IPS DF 6.9 (cell line): ENCODE measurements at places on chromosomes 5 and 9.

GRCh38 chr9:126809068-126809467, 4.2 kb downstream of the ZBTB43 start:
- H3K27ac ChIP-seq: no peak overlapping the region
- H3K27me3 ChIP-seq: no peaks in the 10 kb centered on the region
- H3K4me3 ChIP-seq: no peak overlapping the region
- H3K36me3 ChIP-seq: peaks cover 2% of the 10 kb centered on the region; the same call in 1 of the 2 replicates
- H3K4me1 ChIP-seq: peaks cover 2% of the 10 kb centered on the region; the same call in 1 of the 2 replicates

GRCh38 chr5:2674456-2674855, 77.0 kb downstream of the IRX2 start:
- no peaks in the 10 kb centered on the region for H3K27me3 ChIP-seq
- H3K36me3 ChIP-seq: no peaks in the 10 kb centered on the region
- H3K4me1 ChIP-seq: no peaks in the 10 kb centered on the region
- no peak for DNase-seq
- no peak overlapping the region for H3K27ac ChIP-seq

DNA sequence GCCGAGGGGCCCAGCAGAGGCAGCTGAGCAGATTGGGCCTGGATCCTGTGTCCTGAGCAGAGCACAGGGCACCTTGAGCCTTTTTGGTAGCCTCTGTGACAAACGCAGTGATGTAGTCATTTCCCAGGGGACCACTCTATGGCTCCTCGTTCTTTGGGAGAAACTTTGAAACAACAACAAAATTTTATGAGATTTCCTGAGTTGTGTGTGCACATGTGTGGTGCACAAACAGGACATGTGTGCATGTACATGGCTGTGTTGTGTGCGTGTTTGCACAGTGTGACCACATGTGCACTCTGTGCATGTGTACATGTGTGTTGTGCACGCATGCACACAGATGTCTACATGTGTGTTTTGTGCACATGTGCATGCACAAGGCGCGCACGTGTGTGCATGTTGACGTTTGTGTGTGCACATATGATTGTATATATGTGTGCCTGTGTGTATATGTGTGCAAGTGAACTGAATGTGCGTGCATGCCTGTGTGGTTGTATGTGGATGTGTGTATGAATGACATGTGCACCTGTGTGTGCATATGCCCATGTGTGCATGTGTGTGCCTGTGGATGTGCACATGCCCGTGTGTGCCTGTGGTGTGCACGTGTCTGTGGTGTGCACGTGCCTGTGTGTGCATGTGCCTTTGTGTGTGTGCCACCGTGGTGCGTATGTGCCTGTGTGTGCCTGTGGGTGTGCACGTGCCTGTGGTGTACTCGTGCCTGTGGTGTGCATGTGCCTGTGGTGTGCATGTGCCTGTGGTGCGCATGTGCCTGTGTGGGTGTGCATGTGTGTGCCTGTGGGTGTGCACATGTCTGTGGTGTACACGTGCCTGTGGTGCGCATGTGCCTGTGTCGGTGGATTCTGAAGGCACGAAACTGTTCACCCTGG, 221.6 kb downstream of the CACNA1B start:
- DNase-seq: no peak
- no peaks in the 10 kb centered on the region for H3K27me3 ChIP-seq
- no peaks in the 10 kb centered on the region; the same call in 1 of the 2 replicates for H3K36me3 ChIP-seq
- no peaks in the 10 kb centered on the region for H3K4me1 ChIP-seq
- H3K27ac ChIP-seq: no peak overlapping the region

GRCh38 chr9:117375956-117376355, 38.9 kb downstream of the ASTN2 start:
- no peak overlapping the region for H3K27ac ChIP-seq
- H3K4me3 ChIP-seq: no peak overlapping the region
- peaks cover 3% of the 10 kb centered on the region; the same call in 1 of the 2 replicates for H3K4me1 ChIP-seq
- no peaks in the 10 kb centered on the region for H3K27me3 ChIP-seq

DNA sequence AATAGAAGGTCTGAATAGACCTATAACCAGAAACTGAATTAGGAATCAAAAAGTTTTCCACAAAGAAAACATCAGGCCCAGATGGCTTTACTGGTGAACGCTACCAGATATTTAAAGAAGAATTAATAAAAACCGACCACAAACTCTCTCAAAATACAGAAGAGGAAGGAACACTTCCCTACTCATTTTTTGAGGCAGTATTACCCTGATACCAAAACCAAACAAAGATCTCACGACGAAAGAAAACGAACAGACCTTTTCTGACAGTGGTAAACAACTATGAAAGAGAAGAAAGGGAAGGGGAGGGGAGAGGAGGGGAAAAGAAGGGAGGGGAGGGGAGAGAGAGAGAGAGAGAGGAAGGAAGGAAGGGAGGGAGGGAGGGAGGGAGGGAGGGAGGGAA, 13.5 kb downstream of the B4GALT1 start:
- peaks cover 4% of the 10 kb centered on the region; the same call in 1 of the 2 replicates for H3K4me1 ChIP-seq
- H3K36me3 ChIP-seq: no peaks in the 10 kb centered on the region
- H3K4me3 ChIP-seq: no peak overlapping the region
- DNase-seq: no peak
- no peak overlapping the region for H3K27ac ChIP-seq

GRCh38 chr9:69877852-69878514, 57.4 kb downstream of the CFAP95 start:
- H3K27me3 ChIP-seq: no peaks in the 10 kb centered on the region
- H3K36me3 ChIP-seq: no peaks in the 10 kb centered on the region
- H3K27ac ChIP-seq: no peak overlapping the region
- H3K4me3 ChIP-seq: no peak overlapping the region
- no peak for DNase-seq
- H3K4me1 ChIP-seq: no peaks in the 10 kb centered on the region

- H3K27me3 ChIP-seq: no peaks in the 10 kb centered on the region
- no peak overlapping the region for H3K4me3 ChIP-seq
- no peaks in the 10 kb centered on the region for H3K36me3 ChIP-seq
- no peaks in the 10 kb centered on the region for H3K4me1 ChIP-seq
Measured at GRCh38 chr5:82365744-82366228, 87.6 kb upstream of the RPS23 start.

GRCh38 chr5:674630-675011, 18.5 kb downstream of the TPPP start:
- H3K36me3 ChIP-seq: no peaks in the 10 kb centered on the region; the same call in 1 of the 2 replicates
- no peak for DNase-seq
- H3K4me1 ChIP-seq: peaks cover 7% of the 10 kb centered on the region; the same call in 1 of the 2 replicates
- H3K4me3 ChIP-seq: no peak overlapping the region
- no peaks in the 10 kb centered on the region for H3K27me3 ChIP-seq

GRCh38 chr9:27353474-27354229, 56.7 kb upstream of the EQTN start:
- DNase-seq: no peak
- H3K4me3 ChIP-seq: no peak overlapping the region
- no peaks in the 10 kb centered on the region for H3K27me3 ChIP-seq
- H3K36me3 ChIP-seq: no peaks in the 10 kb centered on the region; the same call in 1 of the 2 replicates

- H3K27ac ChIP-seq: no peak overlapping the region
- no peak for DNase-seq
- H3K4me3 ChIP-seq: no peak overlapping the region
- H3K27me3 ChIP-seq: no peaks in the 10 kb centered on the region
- H3K36me3 ChIP-seq: no peaks in the 10 kb centered on the region
- H3K4me1 ChIP-seq: peaks cover 3% of the 10 kb centered on the region; the same call in 1 of the 2 replicates
Measured at GRCh38 chr5:93794954-93795353, 53.6 kb upstream of the POU5F2 start.

DNA sequence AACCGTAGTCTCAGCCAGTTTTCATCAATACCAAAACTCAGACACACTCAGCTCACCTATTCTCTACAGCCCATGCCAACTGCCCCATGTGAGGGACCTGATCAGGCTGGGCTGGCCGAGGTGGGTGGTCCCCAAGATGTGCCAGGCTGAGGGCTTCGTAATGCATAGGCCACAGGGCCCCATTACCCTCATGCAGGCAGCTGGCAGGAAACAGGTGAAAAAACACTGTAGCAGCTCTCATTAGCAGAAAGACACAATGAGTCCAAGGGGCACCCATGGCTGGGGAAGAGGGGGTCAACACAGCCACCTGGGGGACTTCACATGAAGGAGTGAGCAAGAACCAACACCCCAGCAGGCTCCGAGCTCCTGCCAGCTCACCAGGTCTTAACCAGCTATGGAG, 8.2 kb downstream of the IPPK start:
- H3K4me1 ChIP-seq: 0 out of 2 replicates have a peak, but pooled peaks cover 4% of the 10 kb centered on the region
- no peak overlapping the region for H3K4me3 ChIP-seq
- H3K27ac ChIP-seq: no peak overlapping the region
- no peak for DNase-seq
- no peaks in the 10 kb centered on the region for H3K27me3 ChIP-seq
- peaks cover 1% of the 10 kb centered on the region; the same call in 1 of the 2 replicates for H3K36me3 ChIP-seq

DNA sequence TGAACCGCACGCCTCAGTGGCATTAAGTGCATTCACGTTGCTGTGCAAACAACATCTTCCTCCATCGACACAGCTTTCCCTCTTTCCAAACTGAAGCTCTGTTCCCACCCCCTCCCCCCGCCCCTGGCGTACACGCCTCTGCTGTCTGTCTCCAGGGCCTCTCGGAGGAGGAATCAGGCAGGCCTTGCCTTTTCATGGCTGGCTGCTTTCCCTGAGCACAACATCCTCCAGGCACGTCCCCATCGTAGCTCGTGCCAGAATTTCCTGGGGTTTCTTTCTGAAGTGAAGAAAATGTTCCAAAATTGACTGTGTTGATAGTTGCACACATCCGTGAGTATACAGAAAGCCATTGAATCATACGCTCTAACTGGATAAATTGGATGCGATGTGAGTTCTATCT, 22.3 kb upstream of the TMEM250 start:
- no peaks in the 10 kb centered on the region for H3K36me3 ChIP-seq
- H3K27ac ChIP-seq: no peak overlapping the region
- no peak for DNase-seq
- H3K4me3 ChIP-seq: no peak overlapping the region
- H3K4me1 ChIP-seq: peaks cover 5% of the 10 kb centered on the region; the same call in 1 of the 2 replicates
- no peaks in the 10 kb centered on the region for H3K27me3 ChIP-seq

GRCh38 chr9:24561957-24562356, 16.3 kb upstream of the IZUMO3 start:
- H3K27me3 ChIP-seq: no peaks in the 10 kb centered on the region
- no peaks in the 10 kb centered on the region for H3K4me1 ChIP-seq
- no peaks in the 10 kb centered on the region for H3K36me3 ChIP-seq
- H3K4me3 ChIP-seq: no peak overlapping the region
- no peak overlapping the region for H3K27ac ChIP-seq
- no peak for DNase-seq

- no peak overlapping the region for H3K27ac ChIP-seq
- H3K4me3 ChIP-seq: no peak overlapping the region
- DNase-seq: no peak
- no peaks in the 10 kb centered on the region for H3K36me3 ChIP-seq
Measured at GRCh38 chr9:114394523-114395333, 6.9 kb upstream of the AKNA start.

DNA sequence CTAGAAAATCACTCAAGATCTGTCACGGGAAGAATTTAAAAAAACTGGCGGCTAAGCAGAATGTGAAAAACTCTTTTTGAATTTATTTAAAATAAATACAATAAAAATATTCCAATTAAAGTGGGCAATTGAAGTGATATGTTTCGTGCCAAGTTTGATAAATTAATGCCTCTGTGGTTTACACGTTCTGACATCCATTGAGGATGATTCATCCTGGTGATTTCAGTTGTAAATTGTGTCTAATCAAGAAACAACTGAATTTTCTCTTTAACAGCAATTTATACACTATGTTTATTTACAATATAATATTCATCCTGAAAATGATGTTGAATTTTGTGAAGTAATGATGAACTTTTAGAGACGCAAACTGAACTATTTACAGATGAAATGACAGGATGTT, 21.0 kb upstream of the OSMR start:
- H3K4me1 ChIP-seq: no peaks in the 10 kb centered on the region
- no peak overlapping the region for H3K4me3 ChIP-seq
- no peak overlapping the region for H3K27ac ChIP-seq
- no peaks in the 10 kb centered on the region for H3K36me3 ChIP-seq
- DNase-seq: no peak

DNA sequence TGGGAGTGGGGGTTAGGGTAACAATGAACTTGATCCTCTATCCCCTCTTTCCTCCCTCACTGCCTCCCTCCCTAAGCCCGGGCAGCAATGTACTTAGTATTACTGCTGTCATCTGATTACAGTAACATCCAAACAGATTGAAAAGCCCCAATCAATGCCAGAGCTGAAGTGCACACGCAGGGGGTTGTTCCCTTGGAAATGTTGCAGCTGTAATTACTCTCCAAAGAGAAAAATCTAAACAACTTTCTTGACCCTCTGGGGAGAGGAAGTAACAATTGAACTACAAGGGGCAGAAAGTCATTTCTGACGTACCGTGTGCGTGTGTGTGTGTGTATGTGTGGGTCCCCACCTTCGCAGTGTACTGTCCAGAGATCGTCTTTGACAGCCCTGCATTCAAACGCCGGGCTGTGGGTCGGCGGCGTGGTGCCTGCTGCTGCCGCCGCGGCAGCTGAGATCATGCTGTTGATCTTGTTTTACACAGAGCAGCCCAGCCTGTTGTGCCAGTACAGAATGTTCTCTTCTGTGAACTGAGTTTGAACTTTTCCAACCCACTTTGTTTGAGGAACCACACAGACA, 66.0 kb upstream of the KLF9 start:
- no peak overlapping the region for H3K4me3 ChIP-seq
- peaks cover 4% of the 10 kb centered on the region; the same call in 1 of the 2 replicates for H3K4me1 ChIP-seq
- no peaks in the 10 kb centered on the region for H3K27me3 ChIP-seq
- DNase-seq: no peak

DNA sequence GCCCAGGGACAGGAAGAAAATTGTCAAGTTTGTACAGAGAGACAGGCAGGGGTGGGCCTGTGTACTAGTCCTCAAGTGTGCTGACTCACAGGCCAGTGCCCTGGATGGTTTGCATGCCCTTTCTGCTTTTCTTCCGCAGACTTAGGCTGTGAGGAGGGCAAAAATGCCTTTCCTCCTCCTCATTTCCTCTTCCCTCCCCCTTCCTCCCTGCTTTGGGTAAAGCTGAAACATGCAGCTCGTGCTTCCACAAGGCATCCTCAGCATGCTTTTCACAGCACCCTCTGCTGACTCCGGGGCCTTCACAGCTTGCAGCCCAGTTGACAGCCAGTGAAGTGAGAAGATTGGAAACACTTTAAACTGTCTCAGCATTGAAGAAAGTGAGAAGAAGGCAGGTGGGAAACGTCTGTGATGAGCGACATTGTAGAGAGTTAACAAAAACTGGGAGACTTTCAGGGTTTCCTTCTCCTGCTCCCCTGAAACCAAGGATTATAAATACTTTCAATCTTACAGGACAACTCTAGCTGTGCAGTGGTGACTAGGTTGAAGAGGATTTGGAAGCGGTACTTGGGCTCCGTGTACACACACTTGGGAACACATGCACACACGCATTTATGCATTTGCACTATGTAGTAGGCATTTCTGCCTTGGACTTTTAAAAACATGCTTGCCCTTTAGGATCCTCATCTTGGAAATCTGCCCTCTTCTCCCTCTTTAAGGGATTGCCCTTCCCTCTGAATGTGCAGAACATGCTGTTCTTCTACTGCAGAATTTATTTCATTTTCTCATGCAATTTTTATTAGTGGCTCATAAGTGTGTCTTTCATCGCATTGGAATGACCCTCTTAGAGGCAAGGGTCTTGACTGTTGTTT, 138.8 kb downstream of the GRIA1 start:
- no peak overlapping the region for H3K4me3 ChIP-seq
- no peak overlapping the region for H3K27ac ChIP-seq
- no peaks in the 10 kb centered on the region for H3K36me3 ChIP-seq
- H3K4me1 ChIP-seq: no peaks in the 10 kb centered on the region; the same call in 1 of the 2 replicates
- H3K27me3 ChIP-seq: no peaks in the 10 kb centered on the region

- H3K36me3 ChIP-seq: no peaks in the 10 kb centered on the region
- no peak overlapping the region for H3K4me3 ChIP-seq
- H3K27ac ChIP-seq: no peak overlapping the region
Measured at GRCh38 chr9:136091582-136092352, 3.3 kb downstream of the NACC2 start.

- no peak overlapping the region for H3K27ac ChIP-seq
- DNase-seq: no peak
- H3K27me3 ChIP-seq: peaks cover 5% of the 10 kb centered on the region
- peaks cover 2% of the 10 kb centered on the region; the same call in 1 of the 2 replicates for H3K4me1 ChIP-seq
- peak overlapping the region; percentile 71; the same call in 1 of the 2 replicates for H3K4me3 ChIP-seq
Measured at GRCh38 chr9:96619124-96619465, 548 bp downstream of the CDC14B start.
